ENCODE measurements at places on chromosomes 6 and 20.
A peak's percentile ranks its signal among the peaks of the same experiment; 100 is the strongest.

- DNase-seq = no peak
These were observed 15.7 kb upstream of the IGF2R start for GRCh38 chr6:159953091-159953601.

DNA sequence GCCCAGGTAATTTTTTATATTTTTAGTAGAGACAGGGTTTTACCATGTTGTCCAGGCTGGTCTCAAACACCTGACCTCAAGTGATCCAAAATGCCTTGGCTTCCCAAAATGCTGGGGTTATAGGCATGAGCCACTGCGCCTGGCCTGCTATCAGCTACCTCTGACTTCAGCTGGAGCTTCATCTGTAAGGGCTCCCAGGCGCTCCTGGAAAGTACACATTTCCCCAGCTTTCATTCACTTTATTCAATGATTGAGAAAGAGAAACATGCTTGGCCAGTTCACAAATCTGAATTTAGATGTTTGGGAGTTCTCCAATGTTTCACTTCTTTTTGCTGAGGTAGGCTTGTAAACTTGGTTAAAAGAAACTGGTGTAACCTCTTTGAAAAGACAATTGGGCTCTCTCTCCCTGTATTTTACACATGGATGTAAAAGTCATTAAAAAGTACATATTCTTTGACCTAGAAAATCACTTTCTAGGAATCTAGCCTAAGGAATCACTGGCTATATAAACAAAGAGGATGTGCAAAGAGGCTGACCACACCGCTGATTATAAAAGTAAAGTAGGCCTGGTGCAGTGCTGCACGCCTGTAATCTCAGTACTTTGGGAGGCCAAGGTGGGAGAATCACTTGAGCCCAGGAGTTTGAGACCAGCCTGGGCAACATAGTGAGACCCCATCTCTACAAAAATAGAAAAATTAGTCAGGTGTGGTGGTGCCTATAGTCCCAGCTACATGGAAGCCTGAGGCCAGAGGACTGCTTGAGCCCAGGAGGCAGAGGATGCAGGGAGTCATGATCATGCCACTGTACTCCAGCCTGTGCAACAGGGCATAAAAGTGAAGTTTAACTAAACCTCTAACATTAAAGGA is 128.9 kb downstream of the BACH2 start:
- DNase-seq = no peak

DNA sequence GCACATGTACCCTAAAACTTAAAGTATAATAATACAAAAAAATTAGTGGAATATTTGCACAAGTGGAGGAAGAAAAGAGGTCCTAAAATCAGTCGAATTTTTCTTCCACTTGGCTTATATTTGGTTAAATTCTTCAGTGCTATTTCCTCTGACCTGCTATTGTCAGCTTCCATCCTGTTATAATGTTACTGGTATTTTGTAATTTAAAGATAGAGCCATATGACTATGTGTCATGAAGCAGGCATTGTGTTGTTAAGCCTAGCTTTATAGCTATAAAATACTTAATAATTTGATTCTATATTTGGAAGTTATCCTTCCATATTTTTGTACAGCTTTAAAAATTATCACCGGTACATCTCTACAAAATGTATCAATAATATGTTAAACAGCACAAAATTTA is 455.9 kb upstream of the MARCKS start:
- DNase-seq = no peak

DNA sequence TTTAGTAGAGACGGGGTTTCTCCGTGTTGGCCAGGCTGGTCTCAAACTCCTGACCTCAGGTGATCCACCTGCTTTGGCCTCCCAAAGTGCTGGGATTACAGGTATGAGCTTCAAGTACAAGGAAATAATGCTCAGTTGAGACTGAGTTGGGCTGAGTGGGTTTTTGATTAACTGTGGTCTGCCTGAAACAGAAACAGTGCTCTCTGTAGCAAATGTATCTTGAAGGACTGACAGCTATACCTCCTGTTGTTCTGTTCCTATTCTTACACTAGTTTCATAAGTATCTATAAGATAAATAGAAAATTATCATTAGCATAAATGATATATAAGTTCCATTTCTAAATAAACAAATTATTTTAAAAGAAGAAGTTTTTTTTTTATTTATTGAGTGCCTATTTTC is 142.8 kb upstream of the PTPRK start:
- DNase-seq = no peak

DNA sequence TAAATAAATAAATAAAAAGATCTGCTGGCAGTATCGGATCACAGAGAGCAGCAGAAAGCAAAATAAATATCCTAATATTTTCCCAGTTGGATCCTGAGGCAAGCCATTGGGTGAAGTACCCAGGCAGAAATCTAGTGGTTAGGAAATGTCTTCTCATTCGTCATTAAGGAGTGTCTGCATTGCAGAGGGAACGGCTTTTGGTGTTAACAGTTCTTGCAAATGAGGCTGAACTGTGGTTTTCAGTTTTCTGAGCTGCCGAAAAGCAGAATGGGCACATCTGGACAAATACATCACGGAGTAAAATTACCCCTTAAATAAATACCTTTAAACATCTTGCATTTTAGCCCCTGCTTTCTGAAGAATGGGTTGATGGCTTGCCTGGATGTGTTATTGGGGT is 82.3 kb upstream of the MPC1 start:
- DNase-seq = no peak

DNA sequence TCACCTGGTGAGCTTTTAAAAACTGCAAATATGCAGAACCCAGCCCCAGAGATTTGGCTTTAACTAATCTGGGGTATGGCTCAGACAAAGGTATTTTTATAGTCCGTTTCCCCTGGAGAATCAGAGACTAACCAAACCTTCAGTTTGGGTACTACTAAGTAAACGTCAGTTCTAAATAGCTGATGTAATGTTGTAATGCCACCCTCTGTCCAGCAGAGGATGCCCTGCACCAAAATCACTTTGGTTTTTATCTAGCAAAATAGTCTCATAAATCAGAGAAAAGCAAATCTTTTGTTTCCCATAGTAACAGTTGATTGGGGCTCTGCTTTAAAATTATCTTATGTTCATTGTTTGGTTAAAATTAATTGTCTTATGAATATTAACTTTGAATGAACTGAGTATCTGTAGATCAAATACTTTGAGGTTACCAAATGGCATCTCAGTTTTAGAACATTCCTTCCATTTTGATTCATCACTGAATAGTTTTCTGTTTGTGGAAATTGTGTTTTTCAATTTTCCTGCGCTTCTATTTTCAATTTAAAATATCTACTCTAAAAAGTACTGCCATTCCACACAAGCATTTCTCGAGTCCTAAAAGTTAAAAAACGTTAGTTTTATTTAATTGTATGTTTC is 278.3 kb upstream of the PLCB4 start:
- DNase-seq = no peak

DNA sequence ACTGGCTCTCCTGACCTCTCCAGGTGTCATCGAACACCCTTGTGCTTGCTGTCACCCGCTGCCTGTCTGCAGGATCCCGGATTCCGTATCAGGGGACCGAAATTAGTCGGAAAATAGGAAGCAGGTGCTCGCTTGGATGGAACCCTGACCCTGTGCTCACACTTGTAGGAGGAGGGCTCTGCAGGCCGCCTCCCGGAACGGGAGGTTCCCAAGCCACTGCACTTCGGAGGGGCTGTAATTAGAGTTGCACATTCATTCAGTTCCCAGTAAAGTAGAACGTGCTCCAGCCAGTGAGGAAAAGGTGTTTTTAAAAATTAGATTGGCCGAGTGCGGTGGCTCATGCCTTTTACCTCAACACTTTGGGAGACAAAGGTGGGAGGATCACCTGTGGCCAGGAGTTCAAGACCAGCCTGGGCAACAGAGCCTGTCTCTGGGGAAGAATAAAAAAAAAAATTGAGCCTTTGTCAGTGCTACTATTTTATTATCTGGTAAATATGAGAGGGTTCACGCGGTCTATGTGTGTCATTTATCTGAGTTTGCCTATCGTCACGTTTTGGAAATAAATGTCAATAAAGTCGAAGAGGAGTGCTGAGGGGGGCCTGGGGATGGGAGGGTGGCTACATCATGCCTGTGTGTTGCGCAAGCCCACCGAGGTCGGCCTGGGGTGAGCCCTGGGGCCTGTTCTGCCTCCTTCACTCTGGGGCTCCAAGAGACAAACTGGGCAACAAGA is 1.5 kb upstream of the GMEB2 start:
- peak; percentile 77 for DNase-seq

DNA sequence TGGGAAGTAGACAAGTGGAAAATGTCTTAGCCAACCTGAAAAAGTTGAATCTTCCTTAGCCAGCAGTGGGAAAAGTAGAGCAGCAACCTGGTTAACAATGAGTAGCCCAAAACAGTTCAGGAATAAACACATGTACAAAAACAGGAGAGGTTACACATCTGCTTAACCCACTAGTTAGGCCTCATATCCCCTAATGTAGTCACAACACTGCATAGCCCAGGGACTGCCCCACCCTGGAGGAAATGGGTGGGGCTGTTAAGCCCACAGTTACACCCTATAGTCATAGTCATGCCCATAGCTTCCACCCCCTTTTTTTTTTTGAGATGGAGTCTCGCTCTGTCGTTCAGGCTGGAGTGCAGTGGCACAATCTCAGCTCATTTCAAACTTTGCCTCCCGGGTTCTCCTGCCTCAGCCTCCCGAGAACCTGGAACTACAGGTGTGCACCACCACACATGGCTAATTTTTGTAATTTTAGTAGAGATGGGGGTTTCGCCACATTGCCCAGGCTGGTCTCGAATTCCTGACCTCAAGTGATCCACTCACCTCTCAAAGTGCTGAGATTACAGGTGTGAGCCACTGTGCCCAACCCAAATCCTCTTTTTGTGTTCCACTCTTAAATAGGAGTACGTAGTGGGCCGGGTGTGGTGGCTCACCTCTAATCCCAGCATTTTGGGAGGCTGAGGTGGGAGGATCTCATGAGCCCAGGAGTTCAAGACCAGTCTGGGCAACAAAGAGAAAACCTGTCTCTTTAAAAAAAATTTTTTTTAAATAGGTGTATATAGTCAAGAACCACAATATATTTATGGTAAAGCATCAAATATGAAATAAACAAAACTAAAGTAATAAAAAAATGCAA is 24.5 kb downstream of the ILRUN start:
- peak; percentile 85 for DNase-seq

DNA sequence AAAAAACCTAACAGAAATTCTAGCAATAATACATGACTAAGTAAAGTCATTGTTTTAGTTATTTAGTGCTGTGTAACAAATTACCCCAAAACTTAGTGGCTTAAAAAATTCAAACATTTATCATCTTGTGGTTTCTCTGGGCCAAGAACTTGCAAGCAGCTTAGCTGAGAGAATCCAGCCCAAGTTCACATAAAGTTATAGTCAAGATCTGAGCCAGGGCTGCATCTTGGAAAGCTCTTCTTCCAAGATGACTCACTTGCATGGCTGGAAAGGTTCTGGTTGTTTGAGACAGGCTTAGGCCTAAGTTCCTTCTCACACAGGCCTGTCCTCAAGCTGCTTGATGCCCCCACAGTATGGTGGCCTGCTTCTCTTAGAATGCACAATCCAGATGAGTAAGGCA is 217.8 kb upstream of the TSHZ2 start:
- no peak for DNase-seq

DNA sequence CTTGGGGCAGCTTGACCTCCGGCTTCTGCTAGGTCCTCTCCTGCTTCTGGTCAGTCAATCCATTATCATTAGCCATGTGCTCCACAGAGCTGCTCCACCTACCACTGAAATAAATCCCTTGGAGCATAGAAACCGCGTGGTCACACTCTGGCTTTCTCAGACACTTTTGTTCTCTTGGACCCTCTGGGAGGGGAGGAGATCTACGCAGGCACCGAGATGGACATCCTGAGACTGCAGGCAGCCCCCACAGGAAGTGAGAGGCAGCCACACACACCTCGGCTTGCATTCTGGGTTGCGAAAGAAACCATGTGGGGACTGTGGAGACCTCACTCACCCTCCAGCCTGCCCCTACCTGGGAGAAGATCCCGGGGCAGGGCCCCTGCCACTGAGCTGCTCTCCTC is 79.5 kb downstream of the FYN start:
- DNase-seq = peak; percentile 70

DNA sequence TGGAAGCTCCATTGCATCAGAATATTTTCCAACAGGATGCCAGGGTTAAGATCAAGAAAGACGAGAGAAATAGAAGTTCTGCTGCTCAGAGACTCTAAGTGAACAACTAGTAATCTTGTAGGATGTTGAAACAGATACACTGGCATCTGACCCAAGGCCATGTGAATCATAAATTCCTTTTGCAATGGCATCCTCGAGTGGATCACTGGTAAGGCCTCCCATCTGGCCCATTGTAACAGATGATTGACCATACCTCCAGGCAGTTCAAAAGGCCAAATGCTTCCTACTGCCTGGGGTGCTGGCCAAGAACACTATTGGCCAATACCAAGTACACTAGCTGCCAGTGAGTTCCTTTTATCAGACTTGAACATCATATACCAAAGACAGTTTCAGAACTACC is 9.9 kb upstream of the SLC17A3 start:
- no peak for DNase-seq

DNA sequence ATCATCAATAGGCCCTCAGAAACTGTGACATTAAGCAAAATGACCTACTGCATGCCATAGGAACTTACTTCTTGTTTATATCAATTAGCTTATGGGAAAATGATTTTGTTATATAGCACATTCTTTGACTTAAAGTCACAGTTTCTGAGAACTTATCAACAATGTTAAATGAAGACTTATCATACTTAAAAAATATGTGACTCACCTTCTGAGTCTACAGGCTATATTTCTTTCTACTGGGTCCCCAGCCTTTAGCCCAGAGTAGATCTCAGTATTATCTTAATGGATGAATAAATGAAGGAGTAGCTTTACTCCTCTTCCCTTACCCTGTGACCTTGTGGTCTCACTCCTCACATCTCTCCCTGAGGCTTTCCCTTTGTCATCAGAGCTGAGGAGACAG is 180.2 kb downstream of the MAFB start:
- DNase-seq = no peak

GRCh38 chr20:52539891-52540290 is 348.3 kb upstream of the ZFP64 start:
- DNase-seq = no peak

DNA sequence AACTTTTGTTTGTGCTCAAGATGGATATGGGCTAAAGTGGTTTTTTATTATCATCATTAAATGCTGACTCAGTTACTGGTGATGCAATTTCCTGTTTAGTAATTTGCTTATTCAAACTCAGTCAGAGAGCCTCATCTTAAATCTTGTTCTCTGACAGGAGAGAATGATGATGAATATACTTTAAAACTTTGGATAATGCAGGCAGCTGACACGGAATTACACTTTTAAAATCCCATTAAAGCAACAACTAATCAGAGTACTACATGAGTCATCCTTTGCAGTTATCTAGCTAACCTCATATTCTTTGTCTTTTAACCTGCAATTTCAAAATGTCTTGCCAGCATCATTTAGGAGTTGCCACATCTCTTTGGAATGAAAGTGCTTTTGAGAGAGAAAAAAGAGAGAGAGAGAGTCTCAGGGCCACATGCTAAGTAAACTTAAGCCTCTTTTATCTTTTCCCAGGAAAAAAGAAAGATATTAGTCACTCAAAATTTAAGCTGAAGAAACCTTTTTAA is 9.2 kb upstream of the C6orf141 start:
- no peak for DNase-seq

GRCh38 chr6:20208687-20209378 is 3.4 kb downstream of the MBOAT1 start:
- DNase-seq = no peak
